ENCODE measurements at places on chromosomes 2 and 18.

DNA sequence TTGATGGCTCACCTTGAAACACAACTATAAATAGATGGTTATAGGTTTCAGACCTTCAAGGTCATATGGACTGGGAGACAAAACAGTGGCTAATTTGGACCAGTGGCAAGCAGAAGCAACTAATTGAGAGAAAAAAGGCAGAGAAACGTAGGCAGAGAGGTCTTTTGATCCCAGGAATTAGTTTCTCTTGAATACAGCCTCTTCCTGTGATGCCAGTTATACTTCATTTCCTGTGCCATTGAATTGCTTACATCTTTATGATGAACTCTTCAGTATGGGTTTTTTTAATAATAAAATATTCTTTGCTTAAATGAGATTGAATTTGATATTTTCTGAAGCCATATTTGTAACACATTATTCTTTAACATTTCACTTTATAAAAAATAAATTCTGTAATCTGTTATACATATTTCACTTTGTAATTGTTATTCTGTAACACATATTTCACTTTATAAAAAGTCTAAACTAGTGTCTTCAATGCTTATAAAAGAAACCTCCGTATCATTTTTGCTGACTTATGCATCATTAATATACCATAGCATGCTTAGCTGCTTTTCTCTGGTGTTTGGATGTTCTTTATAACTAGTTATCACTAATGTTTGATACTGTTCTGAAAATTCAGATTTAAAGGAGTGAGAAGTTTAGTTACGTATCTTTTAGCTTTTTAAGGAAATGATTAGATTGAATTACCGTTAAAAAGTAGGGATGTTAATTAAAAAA lies 8.9 kb downstream of the VAPA start:
- no peak for DNase-seq

- no peak for DNase-seq
Observed at GRCh38 chr2:189254268-189254883, 74.8 kb upstream of the COL5A2 start.

DNA sequence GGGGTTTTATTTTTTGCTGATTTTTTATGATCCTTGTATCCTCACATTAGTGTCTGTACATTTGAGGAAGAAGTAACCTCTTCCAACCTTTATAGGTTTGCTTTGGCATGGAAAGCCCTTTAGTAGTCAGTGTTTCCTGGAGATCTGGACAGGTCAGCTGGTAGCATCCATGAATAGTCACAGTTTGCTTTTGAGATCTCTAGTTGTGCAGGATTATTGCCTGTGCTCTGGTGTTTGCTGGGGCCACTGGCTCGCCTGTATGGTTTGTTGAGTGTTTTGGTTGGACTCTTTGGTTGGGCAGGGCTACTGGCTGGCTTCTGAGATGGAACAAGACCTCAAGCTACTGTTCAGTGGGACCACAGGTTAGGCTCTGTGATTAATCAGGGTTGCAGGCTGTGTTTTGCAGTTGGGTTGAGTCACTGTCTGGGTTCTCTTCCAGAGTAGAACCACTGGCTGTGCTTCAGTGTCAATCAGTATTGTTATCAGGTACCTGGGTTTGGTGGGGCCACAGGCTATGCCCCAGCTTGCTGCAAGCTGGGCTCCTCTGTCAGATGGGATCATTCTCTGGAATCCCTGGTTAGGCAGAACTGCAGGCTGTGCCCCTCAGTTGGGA lies 20.0 kb downstream of the SP140L start:
- no peak for DNase-seq

DNA sequence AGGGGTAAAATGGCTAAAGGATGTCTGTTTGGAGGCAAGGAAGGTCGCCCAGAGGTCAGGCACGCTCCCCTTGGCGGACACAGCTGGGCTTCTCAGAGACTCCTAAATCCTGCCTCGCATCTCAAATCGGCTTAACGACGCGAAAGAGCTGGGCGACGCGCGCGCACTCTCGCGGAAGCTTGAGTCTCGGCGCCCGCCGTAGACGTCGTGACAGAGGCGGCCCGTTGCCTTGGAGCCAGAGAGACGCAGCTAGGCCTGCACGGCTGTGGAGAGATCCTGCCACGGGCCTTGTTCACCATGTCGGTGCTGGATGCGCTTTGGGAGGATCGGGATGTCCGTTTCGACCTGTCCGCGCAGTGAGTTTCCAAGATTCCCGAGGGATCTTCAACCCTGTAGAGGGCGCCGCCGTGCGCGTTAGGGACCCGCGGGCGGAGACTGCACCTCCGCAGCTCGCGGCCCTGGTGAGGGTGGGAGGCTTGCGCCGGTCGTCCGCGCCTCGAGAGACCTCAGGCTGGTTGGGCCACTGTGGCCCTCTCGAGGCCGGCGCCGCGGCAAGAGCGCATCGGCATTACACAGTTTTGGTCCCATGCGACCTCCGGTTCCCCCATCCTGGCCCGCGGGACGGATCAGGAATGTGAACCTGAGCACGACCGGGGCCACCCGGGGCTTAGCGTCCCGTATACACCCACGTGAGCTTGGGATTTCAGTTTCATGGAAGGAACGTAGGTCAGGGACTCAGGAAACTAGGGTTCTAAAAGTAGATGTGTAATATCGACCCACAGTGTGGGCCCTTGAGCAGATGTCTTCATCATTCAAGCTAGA lies at the start of gene BBS5:
Gene BBS5 (plus strand): TSS at position 238 of the 822 bp plus-strand sequence. CDS start 60 bp downstream, at position 298.
- DNase-seq, result peak; percentile 64

DNA sequence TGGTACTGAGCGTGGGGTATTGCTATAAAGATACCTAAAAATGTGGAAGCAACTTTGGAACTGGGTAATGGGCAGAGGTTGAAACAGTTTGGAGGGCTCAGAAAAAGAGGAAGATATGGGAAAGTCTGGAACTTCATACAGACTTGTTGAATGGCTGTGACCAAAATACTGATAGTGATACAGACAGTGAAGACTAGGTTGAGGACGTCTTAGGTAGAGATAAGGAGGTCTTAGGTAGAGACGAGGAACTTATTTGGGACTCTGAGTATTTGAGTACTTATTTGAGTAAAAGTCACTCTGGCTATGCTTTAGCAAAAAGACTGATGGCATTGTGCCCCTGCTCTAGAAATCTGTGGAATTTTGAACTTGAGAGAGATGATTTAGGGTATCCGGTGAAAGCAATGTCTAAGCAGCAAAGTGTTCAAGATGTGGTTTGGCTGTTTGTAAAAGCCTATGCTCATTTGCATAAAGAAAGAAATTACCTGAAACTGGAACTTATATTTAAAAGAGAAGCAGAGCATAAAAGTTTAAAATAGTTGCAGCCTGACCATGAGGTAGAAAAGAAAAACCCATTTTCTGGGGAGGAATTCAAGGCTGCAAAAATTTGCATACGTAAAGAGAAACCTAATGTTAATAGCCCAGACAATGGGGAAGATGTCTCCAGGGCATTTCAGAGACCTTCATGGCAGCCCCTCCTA lies 219.6 kb downstream of the PDE1A start:
- DNase-seq, result no peak

DNA sequence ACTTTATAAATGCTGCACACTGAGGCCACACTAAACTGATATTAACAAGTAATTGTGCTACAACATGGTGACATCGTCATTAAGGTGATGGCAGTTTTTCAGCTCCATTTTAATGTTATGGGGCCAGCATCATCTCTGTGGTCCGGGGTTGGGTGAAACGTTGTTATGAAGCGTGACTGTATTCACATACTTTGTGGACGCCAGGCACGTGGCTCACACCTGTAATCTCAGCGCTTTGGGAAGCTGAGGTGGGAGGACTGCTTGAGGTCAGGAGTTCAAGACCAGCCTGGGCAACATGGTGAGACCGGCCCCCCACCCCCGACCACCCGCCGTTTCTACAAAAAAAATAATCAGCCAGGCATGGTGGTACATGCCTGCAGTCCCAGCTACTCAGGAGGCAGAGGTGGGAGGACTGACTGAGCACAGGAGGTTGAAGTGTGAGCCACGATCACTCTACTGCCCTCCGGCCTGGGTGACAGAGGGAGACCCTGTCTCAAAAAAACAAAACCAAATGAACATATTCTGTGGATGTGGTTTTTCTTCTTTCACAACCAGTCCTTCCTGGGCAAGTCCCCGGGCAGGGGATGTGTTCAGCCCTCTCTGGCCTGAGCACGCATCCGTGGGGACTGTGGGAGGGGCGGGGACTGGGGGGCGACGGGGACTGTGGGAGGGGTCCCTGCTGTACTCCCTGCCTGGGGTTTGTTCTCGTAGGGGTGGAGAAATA lies 12.9 kb upstream of the GAL3ST2 start:
- no peak for DNase-seq

DNA sequence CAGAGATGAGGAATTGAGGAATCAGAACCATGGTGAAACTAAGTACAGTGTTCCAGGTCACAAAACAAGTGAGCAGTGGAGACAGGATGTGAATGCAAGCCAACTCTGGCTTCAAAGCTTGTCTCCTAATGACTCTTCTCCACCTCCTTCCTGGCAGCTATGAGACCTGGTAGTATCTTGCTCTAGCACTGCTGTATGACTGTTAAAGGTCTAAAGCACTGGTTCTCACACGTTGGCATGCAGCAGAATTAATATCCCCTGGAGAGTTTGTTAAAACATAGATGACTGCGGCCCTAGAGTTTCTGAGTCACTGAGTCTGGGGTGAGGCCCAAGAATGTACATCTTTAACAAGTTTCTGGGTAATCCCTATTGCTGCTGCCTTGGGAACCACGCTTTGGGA lies 63.3 kb downstream of the SUCLG1 start:
- DNase-seq, result no peak

DNA sequence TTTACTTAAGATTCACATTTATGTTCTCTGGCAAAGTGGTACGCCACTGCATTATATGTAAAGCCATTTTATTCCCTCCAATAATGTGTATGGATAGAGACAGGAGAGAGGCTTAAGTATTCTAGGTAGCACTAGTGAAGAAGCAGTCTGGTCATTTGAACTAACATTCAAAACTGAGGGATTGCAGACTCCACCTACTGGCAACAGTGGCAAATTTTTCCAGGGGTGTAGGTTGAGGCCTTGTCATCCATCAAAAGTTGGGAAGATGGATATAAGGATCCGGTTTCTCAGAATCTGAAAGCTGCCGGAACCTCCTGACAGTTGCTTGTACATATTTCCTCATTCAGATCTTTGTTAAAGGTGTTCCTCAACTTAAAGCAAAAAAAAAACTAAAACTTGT lies 465.5 kb upstream of the FSHR start:
- DNase-seq, result peak; percentile 18

GRCh38 chr2:24877067-24877466 lies 43.0 kb downstream of the ADCY3 start:
- DNase-seq, result no peak
